ENCODE measurements at places on chromosomes 12 and 14. TPM values are rescaled to one million over a fixed set of nuclear protein-coding genes. Genes with fewer than 3 reads are reported as not detected.

DNA sequence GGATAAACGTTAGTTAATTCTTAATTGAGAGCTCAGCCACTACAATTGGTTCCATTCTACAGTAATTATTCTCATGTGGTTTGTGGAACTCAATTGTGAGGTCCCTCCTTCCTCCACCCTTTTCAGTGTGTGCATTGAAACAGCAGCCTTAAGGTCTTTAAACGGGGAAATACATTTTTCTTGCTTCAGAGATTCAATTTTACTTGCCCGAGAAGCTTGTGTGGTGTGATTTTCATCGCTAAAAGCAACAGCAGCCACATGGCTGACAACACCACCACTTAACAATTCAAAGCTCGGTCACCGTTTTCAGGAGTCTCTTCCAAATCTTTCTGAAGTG, 733 bp upstream of the PPFIBP1 start:
- no peak for DNase-seq

DNA sequence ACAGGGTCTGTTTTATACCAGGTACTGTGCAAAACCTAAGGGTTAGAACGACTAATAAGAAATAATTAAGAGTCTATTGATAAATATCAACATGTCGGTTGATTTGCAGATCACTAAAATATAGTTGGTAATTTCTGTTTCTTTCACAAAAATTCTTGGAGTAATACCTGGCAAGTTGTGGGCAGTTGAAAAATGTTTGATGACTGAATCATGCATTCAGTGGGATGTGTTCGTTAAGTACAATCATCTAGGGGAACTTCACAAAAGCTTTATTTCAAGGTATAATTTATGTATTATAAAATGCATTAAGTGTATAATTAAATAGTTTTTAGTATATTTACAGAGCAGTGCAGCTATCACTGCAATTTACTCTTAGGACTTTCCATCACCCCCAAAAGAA, 120.0 kb downstream of the KCNA5 start:
- DNase-seq, result no peak

GRCh38 chr12:2643576-2644135, 151.1 kb upstream of the FKBP4 start:
- no peak for DNase-seq

DNA sequence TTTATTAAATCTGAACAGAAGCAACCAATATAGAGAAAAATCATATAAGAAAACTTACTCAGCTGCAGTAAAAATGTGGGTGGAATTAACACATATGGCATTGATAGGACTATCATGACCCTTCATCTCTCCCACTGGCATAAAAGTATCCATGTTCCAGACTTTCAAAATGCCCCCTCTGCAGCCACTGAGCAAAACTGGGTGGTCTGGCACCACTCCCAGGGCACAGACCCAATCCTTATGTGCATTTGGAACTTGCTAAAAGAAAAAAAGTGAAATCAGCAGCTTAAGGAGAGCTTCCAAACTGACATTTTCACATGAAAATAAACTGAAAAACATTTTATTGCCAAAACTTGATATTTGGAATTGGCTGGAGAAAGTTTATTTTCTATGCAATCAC, 141.5 kb downstream of the KIF21A start:
- no peak for DNase-seq

- no peak for DNase-seq
These were observed 25.1 kb upstream of the VSX2 start for GRCh38 chr14:74213907-74214803.

GRCh38 chr12:2998789-2999264, 39.6 kb downstream of the TEAD4 start:
- DNase-seq, result peak; percentile 56

GRCh38 chr12:45220363-45220931, 4.6 kb downstream of the ANO6 start:
- DNase-seq, result no peak

DNA sequence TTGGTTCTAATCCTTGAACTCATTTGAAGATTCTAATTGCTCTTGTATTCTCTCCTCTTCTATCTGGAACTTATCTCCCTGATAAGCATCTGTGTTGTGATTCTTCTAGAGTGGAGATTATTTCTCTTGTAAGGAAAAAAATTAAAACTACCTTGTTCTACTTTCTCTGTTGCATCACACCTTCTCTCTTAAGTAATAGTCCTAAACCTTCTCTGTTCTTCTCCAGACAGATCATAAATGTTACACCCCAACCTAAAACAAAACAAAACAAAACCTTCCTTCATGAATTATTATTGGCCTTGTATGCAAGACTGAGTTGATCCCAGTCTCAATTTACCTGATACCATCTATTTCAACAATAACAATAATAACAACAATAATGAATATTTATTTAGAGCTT, 612.1 kb downstream of the DIO2 start:
- no peak for DNase-seq

- no peak for DNase-seq
These were observed 159.4 kb upstream of the TMTC2 start for GRCh38 chr12:82527165-82527780.

DNA sequence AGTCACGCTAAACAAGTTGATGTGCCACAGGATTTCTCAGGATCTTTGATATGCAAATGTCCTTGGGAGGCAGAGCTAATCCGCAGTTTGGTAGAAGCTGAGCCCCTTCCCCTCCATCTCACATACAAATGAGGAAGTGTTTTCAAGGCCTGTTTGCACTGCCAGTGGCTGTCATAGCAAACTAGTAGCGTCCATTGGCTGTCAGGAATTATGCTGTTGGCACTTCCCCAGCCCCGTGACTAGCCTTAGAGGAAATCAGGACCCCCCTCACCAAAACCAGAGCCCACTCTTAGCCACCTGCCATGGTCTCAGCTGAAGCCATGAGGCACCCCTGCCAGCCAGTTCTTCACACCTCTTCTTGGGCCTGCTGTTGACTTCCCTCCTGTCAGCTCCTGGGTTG, 253.9 kb downstream of the CACNA1C start:
- no peak for DNase-seq

DNA sequence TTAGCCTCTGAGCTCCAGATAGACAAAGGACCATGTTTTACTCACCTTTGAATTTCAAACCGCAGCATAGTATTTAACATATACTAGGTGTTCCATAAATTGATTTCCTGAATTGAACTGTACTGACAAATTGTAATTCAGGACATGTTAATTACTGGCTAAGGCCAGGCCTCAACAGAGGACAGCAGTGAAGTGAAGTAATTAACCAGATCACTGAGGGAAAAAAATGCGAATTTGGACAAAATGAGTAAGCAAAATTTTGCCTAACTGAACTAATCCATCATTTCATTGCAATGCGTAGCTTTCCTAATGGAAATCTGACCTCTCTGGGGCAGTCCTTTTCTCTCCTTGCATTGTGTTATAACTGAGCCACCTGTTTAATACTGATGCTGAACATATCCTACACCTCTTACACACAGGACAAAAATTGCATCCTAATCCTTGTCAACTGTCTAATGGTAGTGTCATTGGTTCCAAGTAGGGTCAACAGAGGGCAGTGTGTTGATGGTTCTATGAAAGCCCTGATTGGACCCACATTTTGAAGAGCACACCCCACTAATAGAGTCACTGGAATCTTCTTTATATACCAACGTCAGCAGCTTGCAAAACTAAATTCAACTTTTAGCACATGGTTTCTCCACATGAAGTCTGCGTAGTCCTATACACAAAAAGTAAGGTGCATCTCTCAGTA, 148.4 kb downstream of the SLC25A21 start:
- no peak for DNase-seq

GRCh38 chr12:77122236-77122635, 56.9 kb upstream of the E2F7 start:
- DNase-seq, result no peak

Gene TMEM121
- 2.6 TPM for polyA plus RNA-seq

Gene KIF26A
- 5.9 TPM for polyA plus RNA-seq

Gene NPAS3
- 0.12 TPM for polyA plus RNA-seq

Gene ANO4
- not detected for polyA plus RNA-seq

Gene NIN
- polyA plus RNA-seq, result 14.3 TPM

Gene SLC38A1
- 32.0 TPM for polyA plus RNA-seq

Gene FOXG1
- not detected for polyA plus RNA-seq

Gene P2RX2
- polyA plus RNA-seq, result not detected

Gene FBLN5
- polyA plus RNA-seq, result 46.5 TPM

Gene RD3L
- 26.6 TPM for polyA plus RNA-seq

Gene GALNT16
- 9.6 TPM for polyA plus RNA-seq
